Activated naive CD4-positive, alpha-beta T cell treated with anti-CD3 and anti-CD28 coated beads, Interleukin-2, amount 50 U/mL, for 72 hours (primary cell): ENCODE measurements at places on chromosomes 5 and 9.

DNA sequence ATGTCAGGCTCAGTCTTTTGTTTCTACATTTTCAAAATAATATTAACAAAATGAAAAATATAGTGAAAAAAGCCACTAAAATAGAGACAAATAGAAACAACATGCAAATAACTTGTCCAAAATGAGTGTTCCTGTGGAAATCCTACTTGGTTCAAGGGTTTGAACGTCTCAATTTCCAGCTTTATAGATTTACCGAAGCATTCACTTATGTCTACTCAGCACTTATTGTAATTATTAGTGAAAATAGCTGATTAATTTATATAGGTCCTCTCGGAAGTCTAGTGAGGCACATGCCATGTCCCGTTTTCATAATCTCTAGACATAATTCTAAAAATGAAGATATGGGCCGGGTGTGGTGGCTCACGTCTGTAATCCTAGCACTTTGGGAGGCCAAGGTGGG is 99.9 kb upstream of the NFIB start:
- DNase-seq, result no peak

- no peak for DNase-seq
These were observed 108.6 kb upstream of the CDKN2B start for GRCh38 chr9:22117511-22118384.

- DNase-seq, result no peak
These were observed 161.1 kb upstream of the TBCA start for GRCh38 chr5:77937015-77937908.

- peak; percentile 3 for DNase-seq
These were observed 245.4 kb downstream of the MPDZ start for GRCh38 chr9:13033959-13034693.

DNA sequence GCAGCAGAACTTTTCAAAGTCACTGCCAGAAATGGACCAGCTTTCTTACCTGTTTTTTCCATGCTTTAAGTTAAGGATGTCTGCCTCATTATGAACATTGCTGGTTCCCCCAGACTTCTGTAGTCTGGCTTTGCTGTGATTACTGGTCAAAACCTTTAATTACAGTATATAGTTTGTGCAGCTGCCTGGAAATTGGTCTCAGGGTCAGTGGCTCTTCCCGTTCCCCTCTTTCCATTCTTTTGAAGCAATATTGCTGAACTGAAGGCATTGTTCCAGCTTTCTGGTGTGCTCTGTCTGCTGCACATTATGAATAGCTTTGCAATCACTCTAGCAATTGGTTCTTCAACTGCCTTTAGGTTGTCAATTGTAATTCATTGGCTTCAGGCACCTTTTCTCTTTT is 206.5 kb downstream of the ARL15 start:
- no peak for DNase-seq

DNA sequence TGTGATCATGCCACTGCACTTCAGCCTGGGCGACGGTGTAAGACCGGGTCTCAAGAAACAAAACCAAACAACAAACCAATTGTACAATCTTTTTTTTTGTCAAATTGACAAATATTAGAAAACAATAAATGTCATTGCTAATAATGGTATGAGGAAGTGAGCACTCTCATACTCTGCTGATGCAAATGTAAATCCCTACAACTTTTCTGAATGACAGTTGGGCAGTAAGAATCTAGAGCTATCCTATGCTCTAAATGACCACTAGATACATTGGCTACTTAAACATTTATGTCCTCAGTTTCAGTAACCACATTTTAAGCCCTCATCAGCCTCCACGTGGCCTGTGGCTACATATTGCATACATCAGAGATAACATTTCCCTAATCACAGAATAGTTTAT is 256.2 kb downstream of the FER start:
- DNase-seq, result no peak

DNA sequence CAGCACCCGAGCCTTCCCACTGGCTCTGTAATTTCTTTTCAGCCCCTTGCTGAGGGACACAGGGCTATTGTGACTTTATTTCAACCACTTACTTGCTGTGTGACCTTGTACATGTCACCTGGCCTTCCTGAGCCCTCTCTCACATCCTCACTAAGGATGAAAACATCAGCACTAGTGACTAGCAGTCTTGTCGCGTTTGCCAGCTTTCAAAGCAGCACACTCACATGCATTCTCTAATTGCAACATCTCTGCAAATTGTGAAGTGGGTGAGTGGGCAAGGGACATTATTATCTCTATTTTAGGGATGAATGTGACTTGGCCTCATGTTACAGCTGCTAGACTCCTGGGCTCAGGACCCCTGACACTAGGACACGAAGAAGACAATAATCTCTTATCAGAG is 144.5 kb downstream of the SEC61B start:
- no peak for DNase-seq

DNA sequence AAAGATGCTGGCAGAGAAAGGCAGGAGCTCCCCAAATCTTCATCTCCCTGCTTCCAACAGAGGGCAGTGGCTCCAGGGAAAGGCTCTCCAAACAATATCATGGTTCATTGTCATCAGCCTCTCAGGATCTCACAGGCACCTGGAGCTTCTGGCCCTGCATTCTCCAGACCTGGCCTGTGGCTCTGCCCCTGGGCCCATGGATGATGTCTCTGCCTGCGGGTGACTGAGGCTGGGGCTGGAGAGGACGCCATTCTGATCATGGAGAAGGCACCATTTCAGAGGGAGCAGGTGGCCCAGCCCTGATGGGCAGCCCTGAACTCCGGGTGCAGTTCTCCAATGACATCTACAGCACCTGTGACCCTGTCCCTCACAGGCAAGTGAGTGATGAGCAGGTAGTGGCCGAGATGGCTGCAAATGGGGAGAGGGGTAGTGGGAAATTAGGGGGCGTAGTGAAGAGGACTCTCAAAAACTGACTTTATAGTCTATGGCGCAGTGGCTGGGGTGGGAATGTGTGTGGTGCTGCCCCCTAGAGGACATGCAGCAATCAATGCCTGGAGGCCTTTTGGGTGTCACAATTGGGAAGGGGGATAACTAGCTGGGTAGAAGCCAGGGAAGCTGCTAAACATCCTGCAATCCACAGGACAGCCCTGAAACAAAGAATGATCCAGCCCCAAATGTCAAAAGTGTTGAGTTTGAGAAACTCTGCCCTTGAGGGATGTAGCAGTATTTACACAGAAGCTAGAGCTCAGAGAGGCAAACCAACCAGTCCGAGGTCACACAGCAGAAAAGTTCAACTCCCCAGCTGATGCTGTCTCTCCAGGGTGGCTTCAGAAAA is 3.2 kb downstream of the SH3PXD2B start:
- DNase-seq, result peak; percentile 57

DNA sequence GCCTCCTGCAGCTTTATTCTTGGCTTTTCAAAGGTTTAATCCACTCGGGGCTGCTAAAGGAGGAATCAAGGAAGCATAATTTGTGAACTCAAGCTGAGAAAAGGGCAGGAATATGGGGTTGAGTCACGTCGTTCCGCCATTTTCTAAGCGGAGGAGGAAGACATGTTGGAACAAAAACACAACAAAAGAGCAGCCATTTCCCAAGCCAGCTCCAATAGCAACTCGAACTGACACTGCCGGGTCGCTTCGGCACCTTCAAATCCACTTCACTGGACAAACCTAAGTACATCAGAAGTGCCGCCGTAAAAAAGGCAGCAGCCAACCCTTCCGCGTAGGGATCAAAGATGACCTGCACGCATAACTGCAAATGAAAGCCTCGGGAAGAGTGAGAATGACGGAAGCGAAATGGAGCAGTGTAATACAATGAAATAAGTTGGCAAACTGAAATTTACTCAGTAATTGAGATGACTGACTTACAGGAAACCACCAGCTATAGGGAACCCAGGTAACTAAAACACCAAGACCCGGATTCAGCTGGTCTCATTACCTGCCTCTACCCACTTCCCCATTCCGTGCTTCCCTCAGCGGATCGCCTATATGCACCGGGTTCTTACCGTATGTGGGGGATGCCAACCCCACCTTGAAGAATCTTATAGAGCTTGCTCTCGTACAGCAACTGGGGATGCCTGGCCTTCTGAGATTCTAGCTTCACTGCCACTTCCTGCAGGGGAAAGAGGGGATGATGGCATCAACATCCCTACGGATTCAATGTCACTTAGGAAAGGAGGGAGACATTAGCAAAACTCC is 1.6 kb downstream of the CSNK1A1 start:
- DNase-seq, result peak; percentile 33

GRCh38 chr5:82183828-82184227 is 94.3 kb downstream of the RPS23 start:
- no peak for DNase-seq

DNA sequence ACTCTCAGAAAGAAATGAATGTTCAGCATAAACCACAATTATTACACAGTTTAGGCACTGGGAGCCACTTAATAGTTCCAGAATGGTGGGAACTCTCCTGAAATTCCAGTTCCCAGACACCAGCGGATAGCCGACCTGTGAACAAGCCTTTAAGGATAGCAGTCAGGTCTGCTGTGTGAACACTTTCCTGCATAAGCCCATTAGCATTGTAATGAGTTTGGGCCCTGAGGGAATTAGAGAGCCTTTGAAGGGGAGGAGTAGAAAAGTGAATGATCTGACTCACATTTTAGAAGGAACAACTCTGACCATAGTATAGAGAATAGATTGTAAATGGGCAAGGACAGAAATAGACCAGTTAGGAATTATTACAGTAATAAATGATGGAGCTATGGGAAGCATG is 189.1 kb downstream of the ADGRV1 start:
- DNase-seq, result no peak

DNA sequence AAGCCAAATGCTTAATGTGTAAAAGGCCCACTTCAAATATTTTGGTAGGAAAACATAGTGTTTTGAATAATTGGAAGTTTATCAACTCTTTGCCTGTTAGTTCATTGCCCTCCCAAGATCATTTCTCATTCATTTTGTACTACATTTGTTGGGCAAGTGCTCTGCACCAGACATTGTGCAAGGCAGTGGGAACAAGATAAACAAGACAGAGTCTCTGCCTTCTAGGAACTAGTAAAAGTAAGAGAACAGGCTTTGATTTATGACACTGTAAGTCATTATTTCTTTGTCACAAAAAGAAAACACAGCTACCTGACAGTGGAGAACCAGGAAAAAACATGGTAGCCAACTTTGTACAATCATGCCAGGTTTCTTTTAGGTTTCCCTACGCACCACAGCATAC is 63.7 kb upstream of the PAM start:
- no peak for DNase-seq

DNA sequence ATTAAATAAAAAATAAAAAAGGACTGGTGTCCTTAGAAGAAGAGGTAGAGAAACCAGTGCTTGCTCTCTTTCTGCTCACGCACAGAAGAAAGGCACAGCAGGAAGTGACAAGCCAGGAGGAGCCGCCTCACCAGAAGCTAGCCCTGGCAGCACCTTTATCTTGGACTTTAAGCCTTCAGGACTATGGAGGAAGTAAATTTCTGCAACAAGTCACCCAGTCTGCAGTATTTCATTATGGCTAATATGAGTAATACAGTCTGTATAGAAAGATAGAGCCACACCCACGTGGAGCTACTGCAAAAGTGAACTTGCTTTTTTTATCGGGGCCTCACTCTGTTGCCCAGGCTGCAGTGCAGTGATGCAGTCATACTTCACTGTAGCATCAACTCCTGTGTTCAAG is 68.4 kb downstream of the PDZD2 start:
- no peak for DNase-seq

- DNase-seq, result no peak
These were observed 6.9 kb downstream of the CAMK4 start for GRCh38 chr5:111231119-111231518.

DNA sequence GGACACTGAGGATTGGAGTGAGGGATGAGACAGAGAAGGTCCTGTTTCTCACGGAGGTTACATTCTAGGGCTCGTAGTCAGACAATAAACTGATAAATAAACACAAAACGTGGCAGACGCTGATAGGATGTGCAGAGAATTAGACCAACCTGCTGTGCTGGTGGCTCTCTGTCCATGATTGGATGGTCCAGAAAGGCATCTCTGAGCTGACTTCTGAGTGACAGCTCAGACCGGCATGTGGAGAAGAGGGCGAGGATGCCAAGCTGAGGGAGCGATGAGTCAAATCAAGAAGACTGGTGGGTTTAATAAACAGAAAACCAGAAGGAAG is 132.3 kb upstream of the TAF11L2 start:
- DNase-seq, result no peak

DNA sequence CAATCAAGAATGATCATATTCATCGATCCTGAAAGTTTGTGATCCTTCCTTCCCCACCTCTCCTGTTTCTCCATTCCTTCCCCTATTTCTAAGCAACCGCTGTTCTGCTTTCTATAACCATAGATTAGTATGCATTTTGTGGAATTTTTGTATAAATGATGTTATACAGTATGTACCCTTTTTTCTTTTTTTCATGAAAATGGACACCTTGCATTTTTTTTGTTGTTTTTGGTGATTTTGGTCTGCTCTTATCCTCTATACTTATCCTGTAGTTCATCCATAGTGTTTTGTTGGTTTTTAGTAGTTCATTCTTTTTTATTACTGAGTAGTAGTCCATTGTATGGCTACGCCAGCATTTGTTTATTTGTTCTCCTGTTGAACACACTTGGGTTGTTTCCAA is 46.1 kb downstream of the SCGB3A1 start:
- DNase-seq, result no peak

GRCh38 chr9:94894094-94894699 is 167.7 kb downstream of the AOPEP start:
- no peak for DNase-seq

- DNase-seq, result no peak
These were observed 2.0 kb downstream of the OR1J1 start for GRCh38 chr9:122475717-122476116.

GRCh38 chr9:75378036-75378435 is 289.7 kb downstream of the OSTF1 start:
- DNase-seq, result no peak

- peak; percentile 80 for DNase-seq
These were observed 8.4 kb downstream of the UBTD2 start for GRCh38 chr5:172274951-172275753.

DNA sequence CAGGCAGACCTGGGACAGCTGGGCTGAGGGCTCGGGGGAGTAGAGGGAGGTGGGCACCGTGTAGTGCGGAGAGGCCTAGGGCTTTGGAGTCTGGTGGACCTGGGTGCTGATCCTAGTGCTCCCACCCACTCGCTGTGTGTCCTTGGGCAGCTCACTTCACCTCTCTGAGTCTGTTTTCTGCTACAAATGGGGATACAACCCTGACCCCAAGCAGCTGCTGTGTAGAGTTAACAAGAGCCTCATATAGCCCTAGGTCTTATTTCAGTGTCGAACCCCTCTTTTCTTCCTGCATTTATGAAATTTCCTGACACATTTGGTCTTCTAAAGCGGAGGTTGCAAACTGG is 16.4 kb downstream of the ERGIC1 start:
- DNase-seq, result no peak

DNA sequence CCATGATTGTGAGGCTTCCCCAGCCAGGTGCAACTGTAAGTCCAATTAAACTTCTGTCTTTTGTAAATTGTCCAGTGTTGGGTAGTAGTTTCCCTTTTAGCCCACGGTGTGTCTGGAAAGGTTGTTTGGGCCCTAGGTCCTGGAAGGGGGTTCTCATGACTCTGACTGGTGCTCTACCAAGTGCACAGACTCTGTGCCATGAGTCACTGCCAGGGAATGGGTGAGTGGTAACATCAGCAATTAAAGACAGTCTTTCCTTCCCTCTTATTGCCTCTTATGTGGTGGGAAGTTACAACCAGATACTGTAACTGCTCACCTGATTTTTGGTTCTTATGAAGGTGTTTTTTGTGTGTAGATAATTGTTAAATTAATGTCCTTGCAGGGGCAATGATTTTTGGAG is 141.2 kb downstream of the PRDM9 start:
- no peak for DNase-seq
